ENCODE measurements at places on chromosomes 3 and 15. TPM values are rescaled to one million over a fixed set of nuclear protein-coding genes. Genes with fewer than 3 reads are reported as not detected.

The TGM5 gene
- not detected for polyA plus RNA-seq

The OTOL1 gene
- polyA plus RNA-seq: not detected

The FRMD5 gene
- polyA plus RNA-seq: 11.2 TPM

The SFMBT1 gene
- polyA plus RNA-seq: 5.6 TPM

The CSK gene
- 66.2 TPM for polyA plus RNA-seq

The GP9 gene
- not detected for polyA plus RNA-seq

The LOXL1 gene
- 6.0 TPM for polyA plus RNA-seq

The DLEC1 gene
- 0.19 TPM for polyA plus RNA-seq

The RRP9 gene
- polyA plus RNA-seq: 24.3 TPM

The SYNM gene
- polyA plus RNA-seq: 20.2 TPM

The LMLN gene
- polyA plus RNA-seq: 1.5 TPM

The KBTBD13 gene
- not detected for polyA plus RNA-seq

The ILDR1 gene
- polyA plus RNA-seq: 1.2 TPM

DNA sequence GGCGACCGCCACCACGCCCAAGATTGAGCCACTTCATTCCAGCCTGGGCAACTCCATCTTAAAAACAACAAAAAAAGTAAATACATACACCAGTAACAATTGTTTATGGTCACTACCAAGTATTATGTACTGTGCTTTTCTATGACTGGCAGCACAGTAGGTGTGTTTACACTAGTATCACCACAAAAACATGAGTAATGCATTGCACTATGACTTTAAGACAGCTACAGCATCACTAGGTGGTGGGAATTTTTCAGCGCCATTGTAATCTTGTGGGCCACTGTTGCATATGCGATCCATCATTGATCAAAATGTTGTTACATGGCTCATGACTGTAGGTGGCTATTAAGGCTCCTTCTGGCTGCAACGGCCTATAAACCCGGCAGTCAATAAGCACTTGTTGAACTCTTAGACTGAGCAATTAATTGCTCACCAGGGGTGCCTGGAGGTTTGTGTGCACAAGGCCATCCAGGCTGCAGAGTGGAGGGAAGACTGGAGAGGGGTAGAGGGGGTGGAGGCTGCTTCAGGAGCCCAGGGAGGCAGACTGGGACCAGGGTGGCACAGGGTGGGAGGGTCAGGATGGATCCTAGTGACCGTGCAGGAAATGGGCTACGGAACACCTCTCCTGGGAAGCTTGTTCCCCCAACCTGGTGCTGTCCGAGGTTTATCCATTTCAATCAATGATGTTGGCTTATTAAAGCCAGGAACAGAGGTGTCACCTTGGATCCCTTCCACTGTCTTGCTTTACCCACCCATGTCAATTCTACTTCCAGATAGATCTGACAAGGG lies 17.9 kb upstream of the COPG1 start:
- DNase-seq: no peak

DNA sequence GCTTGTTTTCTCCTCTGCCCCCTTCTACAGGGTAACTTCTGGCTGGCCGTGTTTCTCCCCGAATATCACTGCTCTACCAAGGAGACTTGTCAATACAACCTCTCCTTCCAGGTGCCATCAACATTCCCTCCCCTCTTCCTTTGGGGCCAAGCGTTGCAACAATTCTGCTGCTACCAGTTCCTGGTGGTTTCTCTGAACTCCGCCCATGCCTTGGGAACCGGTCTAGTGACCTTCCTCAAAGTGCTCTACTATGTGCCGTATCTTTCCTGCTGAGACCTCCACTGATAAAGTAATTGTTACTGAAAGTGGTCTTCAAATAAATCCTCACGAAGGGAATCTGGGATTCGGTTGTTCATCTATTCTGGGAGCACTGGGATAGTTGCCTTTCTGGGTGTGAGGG lies 26.2 kb downstream of the PCSK6 start:
- DNase-seq: no peak

- DNase-seq: no peak
Measured at GRCh38 chr3:94098452-94098851, 35.6 kb downstream of the NSUN3 start.
